ENCODE measurements at places on chromosomes 4 and X.

- DNase-seq, result no peak
These were observed 4.5 kb downstream of the CXXC4 start for GRCh38 chr4:104490096-104490769.

GRCh38 chr4:24328711-24329110 is 255.6 kb downstream of the DHX15 start:
- DNase-seq, result no peak

- DNase-seq, result peak; percentile 17
These were observed 19.5 kb downstream of the WWC2 start for GRCh38 chr4:183118585-183118984.

- no peak for DNase-seq
These were observed 30.1 kb downstream of the GUCY1A1 start for GRCh38 chr4:155696726-155697125.

DNA sequence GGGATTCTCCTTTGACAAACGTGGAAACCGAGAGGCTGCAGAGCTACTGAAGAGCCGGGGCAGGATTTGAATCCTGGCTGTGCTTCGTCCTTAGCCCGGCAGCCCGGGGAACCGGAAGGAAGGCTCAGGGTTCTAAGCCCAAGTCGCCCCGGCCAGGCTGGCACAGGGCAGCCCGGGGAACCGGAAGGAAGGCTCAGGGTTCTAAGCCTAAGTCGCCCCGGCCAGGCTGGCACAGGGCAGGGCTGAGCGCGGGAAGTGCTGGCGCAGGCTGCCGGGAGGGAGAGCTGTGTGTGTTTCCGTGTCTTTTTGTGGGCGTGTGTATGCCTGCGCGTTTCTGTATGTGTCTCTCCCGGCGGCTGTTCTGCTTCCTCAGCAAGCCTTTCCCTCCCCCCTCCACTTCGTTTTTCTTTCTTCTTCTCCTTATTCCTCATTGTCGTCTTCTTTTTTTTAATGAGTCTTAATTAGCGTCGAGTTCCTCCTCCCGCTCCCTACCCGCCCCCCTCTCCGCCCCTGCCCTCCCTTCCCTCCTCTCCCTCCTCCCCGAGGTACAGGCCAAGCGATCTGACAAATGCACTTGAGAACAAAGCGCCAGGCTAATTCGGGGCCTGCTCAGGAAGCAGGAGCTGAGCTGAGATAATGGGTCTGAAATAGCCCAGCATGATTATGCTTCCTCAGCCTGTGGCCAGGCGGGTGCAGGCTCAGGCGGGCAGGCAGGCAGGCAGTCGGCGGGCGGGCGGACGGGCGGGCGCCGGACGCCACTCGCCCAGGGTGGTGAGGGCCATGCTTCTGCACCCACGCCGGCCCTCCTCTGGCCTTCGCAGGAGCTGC is 65.9 kb downstream of the EFNB1 start:
- DNase-seq, result no peak

- DNase-seq, result no peak
These were observed 78.0 kb downstream of the PRDM5 start for GRCh38 chr4:120844528-120844921.

DNA sequence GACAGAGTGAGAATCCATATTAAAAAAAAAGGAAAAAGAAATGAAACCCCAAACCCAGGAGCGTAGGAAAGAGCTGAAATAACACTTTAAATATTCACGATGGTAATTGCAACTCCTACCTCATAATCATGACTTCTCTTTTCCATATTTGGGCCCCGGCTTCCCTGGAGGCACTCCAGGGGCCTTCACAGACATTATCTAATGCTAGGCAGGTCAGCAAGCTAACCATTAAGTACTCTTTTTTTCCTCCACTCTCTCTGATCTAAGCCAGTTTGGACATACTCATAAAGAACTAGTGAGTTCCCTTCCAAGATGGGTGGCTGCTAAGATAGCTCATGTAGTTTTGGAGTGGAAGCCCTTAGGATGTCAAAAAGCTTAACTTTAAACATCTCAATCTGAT is 83.2 kb downstream of the SH3KBP1 start:
- no peak for DNase-seq

GRCh38 chr4:22299678-22300077 is 216.2 kb downstream of the ADGRA3 start:
- no peak for DNase-seq

DNA sequence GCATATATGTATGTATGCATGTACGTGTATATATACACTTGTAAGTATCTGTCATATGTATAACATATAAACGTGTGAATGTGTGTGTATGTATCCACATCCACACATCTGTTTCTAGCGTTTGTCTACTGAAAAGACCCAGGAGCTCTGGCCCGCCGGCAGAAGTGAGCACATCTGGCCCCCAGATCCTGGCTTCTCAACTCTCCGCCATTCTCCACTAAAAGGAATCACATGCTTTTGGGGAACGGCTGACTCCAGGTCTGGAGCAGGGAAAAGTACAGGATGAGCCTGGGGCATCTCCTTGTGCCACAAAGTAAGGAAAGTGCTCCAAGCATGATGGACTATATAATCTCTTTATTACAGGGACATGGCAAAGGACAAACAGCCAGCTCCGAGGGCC is 143.7 kb downstream of the AFAP1 start:
- no peak for DNase-seq
